ENCODE measurements at places on chromosomes 16 and 17. TPM values are rescaled to one million over a fixed set of nuclear protein-coding genes. Genes with fewer than 3 reads are reported as not detected.
A peak's percentile ranks its signal among the peaks of the same experiment; 100 is the strongest.

EEF2KMT gene
- total RNA-seq = 2.8 TPM

MRPS7 gene
- total RNA-seq = 74.1 TPM

GRCh38 chr16:84741340-84741830 is 41.6 kb downstream of the USP10 start:
- no peak for DNase-seq

- DNase-seq = no peak
These were observed 9.4 kb upstream of the PSMC5 start for GRCh38 chr17:63817736-63818385.

DNA sequence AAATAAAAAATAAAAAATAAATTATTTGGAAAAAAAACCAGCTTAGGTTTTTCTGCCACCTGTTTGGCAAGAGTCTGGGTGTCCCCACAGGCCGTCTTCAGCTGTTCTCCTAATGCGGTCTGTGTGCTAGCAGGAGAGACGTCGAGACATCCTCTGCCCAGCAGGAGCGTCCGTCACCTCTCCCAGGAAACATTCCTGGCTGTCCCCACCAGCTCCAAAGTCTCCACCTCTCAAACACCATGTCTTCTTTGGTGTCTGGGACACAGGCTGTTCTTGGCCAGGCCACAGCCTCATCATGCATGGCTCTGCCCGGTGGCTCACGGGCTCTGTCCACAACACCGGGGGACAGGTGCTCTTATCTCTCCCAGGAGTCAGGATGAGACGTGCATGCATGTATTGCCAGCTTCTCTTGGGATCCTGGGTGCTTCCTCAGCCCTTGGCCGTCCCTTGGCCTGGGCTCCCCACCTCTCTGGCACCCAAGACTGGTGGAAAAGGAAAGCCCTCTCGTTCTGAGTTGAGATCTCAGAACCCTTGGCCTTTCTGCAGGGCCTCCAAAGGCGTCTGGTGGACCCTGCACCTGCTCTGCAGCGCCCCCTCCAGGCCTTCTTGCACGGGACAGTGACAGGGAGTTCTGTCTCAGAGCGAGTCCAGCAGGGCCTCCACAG is 84.9 kb upstream of the CBX4 start:
- DNase-seq = no peak

DNA sequence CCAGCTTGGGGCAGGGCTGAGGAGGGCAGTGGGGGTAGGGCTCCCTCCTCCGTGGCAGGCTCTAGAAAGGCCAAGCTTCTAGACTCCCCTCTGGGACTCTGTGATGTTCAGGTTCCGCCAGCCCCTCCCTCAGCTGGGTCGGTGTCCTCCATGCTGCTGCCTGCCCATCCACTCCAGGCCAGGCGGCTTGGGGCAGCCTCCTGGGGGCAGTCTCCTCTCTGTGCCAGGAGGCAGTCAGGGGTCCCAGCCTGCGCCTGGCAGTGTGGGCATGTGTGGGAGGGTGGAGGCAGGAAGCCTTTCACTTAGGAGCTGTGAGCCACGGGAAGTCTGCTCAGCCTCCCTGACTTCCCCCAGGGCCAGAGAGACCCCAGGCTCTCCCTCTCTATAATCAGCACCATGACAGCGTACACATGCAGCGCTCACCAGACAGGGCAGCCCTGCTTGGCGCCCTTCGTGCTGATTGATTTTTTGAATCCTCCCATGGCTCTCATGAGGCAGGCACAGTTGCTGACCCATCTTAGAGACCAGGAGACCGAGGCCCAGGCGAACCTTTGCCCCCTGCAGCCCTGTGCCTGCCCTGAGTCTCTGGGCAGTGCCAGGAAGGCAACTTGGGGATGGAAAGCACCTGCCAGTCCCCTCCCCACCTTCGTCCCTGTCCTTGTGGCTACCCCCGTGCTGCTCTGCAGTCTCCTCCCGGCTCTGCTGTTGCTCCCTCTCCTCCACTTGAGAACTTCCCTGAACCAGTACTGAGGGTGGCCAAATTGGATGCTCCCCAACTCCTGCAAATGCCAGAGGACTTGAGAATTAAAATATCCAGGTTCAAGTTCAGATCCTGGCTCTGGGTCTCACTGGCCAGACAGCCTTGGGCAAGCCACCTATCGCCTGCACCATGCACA is 234.7 kb upstream of the GSE1 start:
- no peak for DNase-seq

GRCh38 chr16:74052016-74052415 is 244.6 kb upstream of the PSMD7 start:
- no peak for DNase-seq

DNA sequence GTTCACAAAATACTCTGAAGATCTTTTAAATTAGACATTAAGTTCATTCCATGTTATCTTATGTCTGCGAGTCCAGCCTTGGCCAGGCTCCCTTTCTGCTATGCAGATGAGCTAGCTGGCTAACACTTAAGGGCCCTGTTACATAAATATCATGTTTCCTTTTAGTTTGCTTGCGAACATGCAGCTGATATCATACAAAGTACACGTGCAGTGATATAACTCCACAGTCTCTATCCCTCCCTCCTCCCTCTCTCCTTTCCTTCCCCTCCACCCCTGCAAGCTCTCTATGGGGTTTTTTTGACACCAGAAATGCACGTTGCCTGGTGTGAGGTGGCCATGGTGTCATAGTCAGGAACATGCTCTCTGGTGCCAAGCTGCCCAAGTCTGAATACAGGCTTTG is 46.1 kb downstream of the ARHGAP17 start:
- no peak for DNase-seq

DNA sequence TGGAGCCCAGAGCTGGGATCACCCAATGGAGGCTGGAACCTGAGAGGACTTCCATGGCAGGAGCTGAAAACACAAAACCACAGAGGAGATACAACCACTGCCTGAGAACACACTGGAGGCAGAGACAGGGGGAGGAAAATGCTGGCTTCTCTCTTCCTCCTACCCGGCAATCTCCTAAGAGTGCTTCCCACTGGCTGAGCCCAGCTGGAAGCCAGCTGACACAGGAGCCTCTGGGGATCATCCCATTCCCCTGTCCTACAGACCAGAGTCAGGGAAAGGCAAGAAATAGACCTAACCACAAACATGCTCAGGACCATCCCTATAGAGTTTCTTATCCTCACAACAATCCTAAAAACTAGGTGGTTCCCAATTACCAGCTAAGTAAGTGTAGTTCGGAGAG is 112.4 kb upstream of the CDH5 start:
- no peak for DNase-seq

- peak; percentile 88 for DNase-seq
These were observed 14.5 kb downstream of the GLIS2 start for GRCh38 chr16:4330277-4330874.

DNA sequence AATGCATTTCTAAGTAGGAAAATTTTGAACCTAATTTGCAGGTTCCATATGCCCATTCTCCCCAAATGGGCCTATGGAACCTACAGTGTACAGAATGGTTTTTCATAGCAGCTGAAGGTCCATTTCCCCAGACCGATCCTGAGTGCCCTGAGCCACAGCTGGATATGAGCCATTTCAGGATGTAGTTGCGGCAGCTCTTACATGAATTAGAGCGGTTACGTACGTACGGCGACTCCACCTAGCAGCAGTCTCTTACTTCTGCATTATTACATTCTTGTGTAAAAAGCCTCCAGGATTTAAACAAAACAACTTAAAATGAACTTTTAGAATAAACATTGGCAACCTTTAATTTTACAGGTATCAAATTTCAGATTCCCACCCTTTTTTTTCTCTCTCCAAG is 225.3 kb downstream of the SNX29 start:
- DNase-seq = no peak

Measured in right atrium auricular region (tissue), 2 donors.